ENCODE measurements at places on chromosomes 3 and 15.

GRCh38 chr3:195059006-195059350 lies 212.0 kb downstream of the XXYLT1 start:
- no peak for DNase-seq

DNA sequence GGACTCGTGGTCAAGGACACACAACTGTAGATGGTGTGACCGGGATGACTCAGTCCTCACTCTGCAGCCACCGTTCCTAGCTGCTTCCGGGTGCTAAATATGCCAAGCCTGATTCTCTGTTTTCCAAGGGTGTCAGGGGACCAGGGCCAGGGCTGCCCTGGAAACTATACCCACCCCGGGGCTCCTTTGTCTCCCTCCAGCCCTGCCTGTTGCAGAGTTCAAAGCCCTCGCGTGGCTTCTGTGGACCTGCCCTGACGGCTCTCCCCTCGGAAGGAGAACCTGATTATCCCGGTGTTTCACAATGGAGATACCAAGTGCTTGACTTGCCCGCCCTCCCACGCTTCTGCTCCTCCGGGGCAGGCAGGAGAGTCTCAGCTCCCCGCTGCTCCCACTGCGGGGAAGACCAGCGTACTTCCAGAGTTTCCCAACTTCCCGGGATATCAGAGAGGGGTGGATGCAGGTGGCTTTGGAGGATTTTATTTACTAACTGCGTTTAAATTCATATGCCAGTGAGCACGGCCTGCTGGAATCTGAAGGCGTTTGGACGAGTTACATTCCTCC lies 125.0 kb downstream of the ASB7 start:
- DNase-seq, result no peak

- DNase-seq, result no peak
Measured at GRCh38 chr3:29823233-29823632, 542.4 kb downstream of the RBMS3 start.

DNA sequence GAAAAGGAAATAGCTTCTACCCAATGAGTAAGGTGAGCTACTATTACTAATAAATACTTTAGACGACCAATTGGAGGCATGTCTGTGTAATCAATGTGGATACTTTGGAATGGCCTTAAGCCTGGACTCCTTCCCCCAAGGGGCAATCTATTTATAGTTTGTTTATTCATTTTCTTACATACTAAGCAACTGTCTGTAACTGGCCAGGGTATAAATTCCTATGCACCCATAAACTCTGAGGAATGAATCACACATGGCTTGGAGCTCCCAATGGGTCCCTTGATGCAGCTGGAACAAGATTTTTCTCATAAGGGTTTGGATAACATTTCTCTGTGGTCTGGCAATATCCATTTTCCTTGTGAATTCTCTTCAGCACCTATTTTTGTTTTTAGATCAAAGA lies 506.8 kb downstream of the EDEM1 start:
- DNase-seq, result no peak

DNA sequence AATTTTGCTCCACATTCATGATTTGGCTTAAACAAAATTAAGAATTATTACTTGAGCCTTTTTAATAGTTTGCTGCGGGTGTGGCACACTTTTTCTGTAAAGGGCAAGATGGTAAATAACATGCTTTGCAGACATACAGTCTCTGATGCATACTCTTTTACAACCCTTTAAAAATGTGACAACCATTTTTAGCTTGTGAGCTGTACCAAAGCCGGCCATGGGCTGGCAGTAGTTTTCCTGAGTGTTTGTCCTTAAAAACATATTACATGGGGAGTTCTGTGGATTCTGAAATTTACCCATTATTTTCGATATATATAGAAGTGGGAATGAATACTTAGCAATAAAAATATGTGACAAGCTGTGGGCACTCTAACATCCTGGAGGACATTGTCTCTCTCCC lies 163.4 kb downstream of the FNDC3B start:
- no peak for DNase-seq

- DNase-seq, result no peak
Measured at GRCh38 chr15:91281947-91282346, 181.9 kb downstream of the SV2B start.

DNA sequence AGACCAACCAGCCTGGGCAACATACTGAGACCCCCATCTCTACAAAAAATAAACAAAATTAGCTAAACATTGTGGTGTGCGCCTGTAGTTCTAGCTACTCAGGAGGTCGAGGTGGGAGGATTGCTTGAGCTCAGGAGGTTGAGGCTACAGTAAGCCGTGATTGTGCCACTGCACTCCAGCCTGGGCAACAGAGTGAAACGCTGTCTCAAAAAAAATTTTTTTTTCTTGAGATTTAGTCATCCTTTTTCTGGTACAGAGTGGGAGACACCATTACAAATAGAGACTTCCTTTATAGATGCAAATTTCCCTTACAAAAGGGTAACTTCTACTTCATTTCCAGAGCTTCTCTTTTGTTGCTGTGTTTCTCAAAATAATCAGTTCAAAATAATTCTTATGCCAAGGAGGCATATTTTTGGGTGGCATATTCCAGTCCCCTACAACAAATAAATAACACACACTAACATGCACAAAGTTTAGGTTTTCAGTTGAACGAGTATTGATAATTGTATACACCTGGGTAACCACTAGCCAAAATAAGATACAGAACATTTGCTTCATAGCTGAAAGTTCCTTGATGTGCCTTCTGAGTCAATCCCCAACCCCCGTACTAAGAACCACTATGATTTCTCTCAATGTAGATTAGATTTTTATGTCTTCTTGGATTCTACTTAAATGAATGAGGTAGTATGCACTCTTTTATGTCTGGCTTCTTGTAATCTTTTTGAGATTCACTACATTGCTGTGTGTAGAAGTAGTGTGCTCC lies 248.9 kb upstream of the PROK2 start:
- DNase-seq, result no peak

- no peak for DNase-seq
Measured at GRCh38 chr3:155019575-155019974, 60.5 kb upstream of the MME start.

- no peak for DNase-seq
Measured at GRCh38 chr3:37086918-37087317, 87.5 kb downstream of the LRRFIP2 start.

- DNase-seq, result peak; percentile 38
Measured at GRCh38 chr15:85618956-85619491, 175.7 kb downstream of the KLHL25 start.

DNA sequence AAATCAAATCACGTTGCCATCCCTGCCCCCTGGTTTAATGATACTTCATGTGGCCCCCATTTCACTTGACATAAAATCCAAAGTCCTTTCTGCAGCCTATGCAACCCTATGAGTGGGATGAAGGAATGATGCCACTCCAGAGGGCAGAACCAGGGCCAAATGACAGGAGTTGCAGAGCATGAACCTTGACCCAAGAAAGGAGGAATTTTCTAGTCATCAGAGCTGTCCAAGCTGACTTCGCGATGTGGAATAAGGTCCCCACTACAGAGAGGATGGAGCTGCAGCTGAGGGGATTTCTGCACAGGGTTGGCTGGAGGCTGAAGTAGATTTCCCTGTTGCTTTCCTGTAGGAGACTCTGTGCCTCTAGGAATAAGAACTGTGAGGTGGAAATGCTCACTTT lies 15.8 kb upstream of the EPHB3 start:
- no peak for DNase-seq

- DNase-seq, result no peak
Measured at GRCh38 chr15:91243826-91244225, 143.8 kb downstream of the SV2B start.

DNA sequence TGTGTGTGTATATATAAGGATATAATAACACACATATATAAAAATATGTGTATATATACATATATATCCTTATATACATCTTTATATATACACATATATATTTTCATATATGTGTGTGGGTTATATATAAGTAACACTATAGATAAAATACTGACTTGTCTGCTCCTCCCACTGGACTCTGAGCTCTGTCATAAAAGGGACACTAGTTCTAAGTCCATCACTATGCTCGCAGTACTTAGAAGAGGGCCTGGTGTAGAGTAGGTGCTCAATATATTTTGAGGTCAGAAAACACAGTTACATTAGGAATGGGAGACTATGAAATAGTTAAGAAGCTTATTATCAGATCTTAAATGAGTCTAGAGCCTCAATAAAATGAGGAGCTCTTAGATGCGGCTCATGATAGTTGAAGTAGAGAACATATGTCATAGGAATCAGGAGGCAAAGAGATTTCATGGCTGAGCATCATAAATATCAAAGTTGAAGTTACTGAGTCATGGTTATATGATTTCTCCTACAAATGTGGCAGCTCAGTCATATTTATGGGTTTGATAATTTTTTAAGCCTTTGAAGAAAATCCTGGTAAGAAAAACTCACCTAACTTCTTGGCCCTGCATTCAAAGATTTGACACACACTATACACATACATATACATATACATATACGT lies 371.2 kb upstream of the THBS1 start:
- no peak for DNase-seq

- no peak for DNase-seq
Measured at GRCh38 chr3:197209366-197210260, 88.8 kb downstream of the DLG1 start.

GRCh38 chr3:113606539-113607218 lies 74.3 kb downstream of the SIDT1 start:
- no peak for DNase-seq

GRCh38 chr15:48177383-48177765 lies 721 bp downstream of the MYEF2 start:
- no peak for DNase-seq

DNA sequence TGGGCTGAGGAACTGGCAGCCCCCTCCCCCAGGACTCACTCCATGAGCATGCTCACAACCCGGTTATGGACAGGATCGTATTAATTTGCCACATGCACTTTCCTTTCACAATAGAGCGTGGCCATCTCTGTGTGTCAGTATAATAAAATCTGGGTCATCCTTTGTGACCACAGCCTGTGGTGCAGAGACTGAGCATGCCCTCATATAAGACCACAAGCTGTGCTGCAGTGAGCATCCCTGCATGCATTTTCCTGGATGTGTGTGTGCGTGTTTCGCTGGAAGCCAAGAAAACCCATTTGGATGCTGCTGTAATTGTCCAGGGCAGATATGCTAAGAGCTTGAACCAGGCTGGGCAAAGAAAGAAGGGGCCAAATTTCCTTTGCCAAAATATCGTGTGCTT lies 39.7 kb downstream of the CYP11A1 start:
- no peak for DNase-seq

- no peak for DNase-seq
Measured at GRCh38 chr3:191441687-191442086, 19.3 kb upstream of the PYDC2 start.

GRCh38 chr15:88331291-88331690 lies 74.8 kb upstream of the NTRK3 start:
- peak; percentile 8 for DNase-seq
